Stimulated activated CD4-positive, alpha-beta T cell treated with anti-CD3 and anti-CD28 coated beads, TNF-alpha, amount 100 ng/mL, for 48 hours (primary cell): ENCODE measurements at places on chromosomes 5 and 9.

DNA sequence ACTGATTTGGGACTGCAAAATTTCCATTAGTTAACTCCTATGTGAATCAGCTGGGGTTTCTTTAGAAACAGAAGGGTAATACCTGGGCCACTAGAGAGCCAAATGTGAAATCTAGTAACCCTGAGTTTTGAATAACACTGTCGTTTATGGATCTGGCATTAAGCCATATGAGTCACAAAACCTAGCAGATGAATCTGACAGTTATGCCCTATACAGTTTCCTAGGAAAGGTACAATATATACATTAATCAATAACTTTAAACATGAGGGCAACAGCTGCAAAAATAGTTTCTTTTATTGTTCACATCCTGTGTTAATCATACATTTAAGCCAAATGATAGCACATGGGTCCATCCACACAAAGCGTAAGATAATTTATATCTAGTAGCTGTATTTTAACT lies 56.9 kb downstream of the PAM start:
- DNase-seq = no peak

DNA sequence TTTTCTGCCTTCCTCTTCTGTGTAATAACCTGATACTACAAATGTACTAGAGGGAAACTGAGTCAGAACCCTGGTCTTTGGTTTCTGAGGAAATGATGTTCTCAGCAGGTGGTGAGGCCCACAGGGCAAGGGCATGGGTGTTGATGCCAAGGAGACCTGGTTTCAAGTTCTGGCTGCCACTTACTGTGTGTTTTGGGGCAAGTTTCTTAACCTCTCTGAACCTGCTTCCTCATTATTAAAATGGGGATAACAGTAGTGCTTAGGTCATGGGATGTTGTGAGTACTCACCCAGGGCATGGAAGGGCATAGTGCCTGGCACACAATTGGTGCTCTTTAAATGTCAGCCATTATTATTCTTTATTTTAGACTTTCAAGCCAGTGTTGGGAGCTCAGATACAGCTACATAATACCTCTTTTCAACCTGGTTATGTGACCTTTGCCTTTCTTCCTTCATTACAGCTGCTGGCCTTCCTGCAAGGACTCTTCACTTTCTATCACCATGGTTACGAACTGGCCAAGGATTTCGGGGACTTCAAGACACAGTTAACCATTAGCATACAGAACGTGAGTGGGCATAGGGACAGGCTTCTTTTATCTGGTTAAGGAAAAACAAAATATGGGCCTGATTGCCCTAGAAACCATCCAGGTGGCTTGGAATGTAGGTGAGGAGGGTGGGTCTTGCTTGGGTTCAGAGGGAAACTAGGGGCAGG lies 131.5 kb downstream of the ARHGAP26 start:
- DNase-seq = no peak

- DNase-seq = no peak
These were observed 1336.1 kb upstream of the CDH9 start for GRCh38 chr5:28374492-28374967.

- no peak for DNase-seq
These were observed 64.4 kb downstream of the PLCXD3 start for GRCh38 chr5:41445937-41446563.

DNA sequence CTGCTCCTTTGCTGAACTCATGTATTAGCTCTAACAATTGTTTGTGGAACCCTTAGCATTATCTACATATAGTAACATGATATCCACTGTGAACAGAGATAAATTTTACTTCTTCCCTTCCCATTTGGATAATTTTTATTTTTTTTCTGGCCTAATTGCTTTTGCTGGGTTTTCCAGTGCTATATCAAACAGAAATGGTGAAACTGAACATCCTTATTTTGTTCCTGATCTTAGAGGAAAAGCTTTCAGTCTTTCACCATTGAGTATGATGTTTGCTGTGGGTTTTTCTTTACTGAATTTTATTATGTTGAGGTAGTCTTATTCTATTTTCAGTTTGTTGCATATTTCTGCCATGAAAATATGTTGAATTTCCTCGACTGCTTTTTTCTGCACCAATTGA lies 44.8 kb upstream of the STARD4 start:
- DNase-seq = no peak

GRCh38 chr5:112931473-112931872 lies 9.4 kb upstream of the REEP5 start:
- DNase-seq = no peak

- DNase-seq = no peak
These were observed 66.1 kb upstream of the STK32A start for GRCh38 chr5:147168578-147169327.

GRCh38 chr9:133456409-133456808 lies 3.4 kb upstream of the CACFD1 start:
- no peak for DNase-seq

DNA sequence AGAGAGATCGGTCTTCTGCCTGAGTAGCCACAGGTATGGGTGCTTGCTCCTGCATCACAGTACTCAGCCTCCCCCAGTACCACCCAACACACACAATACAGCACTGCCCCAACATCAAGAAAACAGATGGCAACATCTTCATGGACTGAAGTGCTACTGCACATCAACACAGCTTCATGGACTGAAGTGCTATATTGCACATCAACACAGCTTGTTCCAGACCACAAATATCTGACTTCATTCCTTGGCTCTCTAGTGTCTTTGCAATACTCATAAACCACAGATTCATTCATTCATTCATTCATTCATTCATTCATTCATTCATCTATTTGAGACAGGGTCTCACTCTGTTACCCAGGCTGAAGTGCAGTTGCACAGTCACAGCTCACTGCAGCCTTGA lies 31.1 kb upstream of the PCA3 start:
- no peak for DNase-seq

DNA sequence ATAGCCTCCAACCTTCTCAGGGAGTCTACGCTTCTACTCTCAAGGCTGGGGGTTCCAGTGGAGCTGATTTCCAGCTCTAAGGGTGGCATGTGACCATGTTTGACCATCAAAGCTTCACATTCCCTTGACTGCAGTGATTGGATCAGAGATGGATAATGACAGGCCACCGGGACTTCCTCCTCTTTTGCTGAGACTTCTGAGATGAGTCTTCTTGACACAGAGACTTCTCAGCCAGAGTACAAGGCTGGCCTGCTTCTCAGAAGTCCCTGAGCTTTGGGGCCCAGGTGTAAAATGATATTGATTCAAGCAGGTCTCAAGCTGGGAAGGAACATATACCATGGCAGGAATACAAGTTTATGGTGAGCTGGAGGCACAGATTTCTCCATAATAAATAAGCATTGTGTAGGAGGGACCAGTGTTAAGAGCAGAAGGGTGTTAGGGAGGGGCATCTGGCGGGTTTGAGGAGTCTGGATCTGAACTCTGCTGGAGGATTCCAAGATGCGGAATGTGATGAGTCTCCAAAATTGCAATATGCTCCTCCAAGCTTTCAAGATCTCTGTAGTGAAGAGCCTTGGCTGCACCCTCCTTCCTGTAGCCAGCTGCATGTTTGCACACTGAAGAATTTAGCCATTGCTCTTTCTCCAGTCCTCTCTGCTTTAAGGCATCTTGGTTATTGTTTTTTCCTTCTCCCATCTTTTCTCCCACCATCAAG lies 41.7 kb upstream of the HSD17B4 start:
- DNase-seq = no peak

- no peak for DNase-seq
These were observed 56.7 kb downstream of the PIK3R1 start for GRCh38 chr5:68272289-68272688.

GRCh38 chr9:120913647-120914264 lies 12.8 kb downstream of the TRAF1 start:
- no peak for DNase-seq

- no peak for DNase-seq
These were observed 7.7 kb downstream of the ENTPD8 start for GRCh38 chr9:137433349-137433915.

GRCh38 chr5:101811466-101811865 lies 484.6 kb downstream of the SLCO4C1 start:
- DNase-seq = no peak

DNA sequence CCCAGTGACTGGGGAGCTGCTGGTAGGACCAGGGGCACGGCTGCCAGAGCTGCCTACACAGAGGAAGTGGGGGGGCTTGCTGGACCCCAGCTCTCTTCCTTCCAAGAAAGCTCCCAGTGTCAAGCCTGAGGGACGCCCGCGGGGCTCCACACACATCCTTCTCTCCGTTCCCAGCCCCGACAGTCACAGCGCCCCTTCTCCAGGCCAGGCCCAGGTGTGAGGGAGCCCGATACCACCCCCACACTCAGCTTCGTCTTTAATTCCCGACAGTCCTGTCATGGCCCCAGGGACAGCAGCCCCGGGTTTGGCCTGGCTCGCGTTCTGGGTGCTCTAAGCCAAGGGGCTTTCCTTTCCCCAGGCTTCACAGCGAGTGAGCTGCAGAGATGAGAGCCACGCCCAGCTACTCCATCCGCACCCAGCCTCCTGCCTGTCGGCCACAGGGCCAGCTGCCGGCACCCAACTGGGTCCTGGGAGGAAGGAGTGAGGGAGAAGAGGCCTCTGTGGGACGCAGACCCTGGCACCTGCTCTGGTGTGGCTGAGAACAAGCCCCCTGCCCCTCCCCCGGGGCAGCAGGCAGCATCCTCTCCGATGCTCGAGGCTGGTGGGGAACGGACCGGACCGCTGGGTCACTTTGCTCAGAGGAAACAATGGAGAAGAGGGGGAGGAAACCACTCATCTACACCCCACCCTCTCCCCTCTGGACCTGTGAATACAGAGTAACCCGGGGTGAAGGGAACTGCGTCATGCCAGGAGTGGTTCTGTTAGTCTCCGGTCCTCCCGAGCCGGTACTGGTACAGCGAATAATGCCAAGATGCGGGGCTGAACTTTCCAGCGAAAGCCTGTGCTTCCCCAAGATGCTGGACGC lies 53.9 kb upstream of the PHYKPL start:
- no peak for DNase-seq

DNA sequence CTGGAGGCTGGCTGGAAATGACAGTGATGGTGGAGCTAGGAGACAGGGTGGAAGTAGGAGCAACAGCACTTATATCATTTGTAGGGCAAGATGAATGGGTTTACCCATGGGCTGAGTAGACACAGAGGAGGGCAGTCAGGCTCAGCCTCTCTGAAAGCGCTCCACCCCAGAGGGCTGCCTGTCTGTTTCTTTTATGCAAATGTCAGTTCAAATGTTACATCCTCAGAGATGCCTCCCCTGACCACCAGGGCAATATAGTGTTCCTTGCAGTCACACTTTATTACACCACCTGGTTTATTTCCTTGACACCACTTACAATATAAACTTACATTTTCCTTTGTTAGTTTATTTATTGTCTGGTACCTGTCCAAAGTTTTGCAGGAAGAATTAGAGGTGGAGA lies 159.5 kb upstream of the IL12B start:
- DNase-seq = no peak

DNA sequence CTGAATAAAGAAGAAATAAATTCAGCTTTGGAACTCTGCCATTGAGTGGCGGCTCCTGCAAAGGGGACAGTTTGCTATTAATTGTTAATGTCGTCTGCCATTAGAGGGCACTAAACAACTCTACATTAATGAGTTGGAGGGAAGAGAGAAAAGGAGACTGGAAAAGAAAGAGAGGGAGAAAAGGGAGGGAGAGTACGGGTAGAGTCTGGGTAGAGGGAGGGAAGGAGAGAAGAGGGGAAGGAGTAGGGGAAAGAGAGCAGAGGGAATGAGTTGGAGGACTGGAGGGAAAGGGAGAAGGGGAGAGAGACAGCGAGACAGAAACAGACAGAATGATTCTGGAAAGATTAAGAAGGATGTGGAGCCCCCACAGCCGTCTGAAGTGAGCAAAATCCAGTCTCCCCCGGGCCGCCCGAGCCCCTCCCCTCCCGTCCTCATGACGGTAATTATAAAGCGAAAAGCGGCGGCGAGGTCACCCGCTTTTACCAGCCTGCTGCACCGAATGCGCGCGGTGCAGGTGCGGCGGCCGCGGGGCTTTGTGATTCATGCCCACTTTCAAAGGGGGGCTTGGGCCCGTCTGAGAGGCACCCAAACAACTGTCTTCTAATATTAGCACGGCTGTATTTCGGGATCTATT lies 1.9 kb upstream of the FST start:
- DNase-seq = no peak

- no peak for DNase-seq
These were observed 77.6 kb downstream of the CD180 start for GRCh38 chr5:67119010-67119409.

DNA sequence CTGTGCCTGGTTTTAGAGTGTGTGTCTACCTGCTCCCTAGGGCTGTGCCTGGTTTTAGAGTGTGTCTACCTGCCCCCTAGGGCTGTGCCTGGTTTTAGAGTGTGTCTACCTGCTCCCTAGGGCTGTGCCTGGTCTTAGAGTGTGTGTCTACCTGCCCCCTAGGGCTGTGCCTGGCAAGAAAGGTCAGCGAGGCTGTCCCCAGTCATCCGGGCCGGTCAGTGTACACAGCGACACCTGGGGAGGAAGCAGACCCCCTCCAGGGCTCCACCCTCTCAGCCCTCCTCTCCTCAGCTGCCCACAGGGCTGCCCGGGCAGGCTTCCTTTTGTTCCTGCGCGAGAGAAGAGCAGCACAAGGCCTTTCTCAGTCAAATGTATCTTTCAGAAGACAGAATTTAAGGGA lies 4.1 kb downstream of the NRARP start:
- DNase-seq = no peak

DNA sequence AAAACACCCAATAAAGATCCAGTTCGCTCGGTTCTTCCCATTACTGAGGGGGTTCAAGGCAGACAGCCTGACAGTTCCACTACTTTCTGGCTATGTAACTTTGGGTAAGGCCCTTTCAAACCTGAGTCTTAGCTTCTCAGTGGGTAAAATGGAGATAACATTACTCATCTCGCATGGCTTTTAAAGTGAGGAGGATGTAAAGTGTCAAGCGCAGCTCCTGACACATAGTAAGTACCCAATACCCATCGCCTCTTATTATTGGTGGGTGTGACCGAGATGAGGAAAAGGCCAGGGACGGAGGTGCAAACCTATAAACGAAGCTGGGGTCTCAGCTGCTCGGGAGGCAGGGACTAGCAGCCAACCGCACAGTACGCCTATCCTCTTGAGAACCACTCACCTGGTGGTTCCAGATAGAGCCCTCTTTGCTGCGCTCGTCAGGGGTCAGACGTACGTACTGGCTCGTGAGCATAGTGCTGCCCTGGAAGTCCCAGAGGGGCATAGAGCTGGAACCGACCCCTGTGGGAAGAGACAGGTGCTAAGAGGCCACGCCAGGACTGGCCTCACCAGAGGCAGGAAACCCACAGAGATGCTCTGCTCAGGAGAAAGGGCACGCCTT lies 584 bp downstream of the LMAN2 start:
- no peak for DNase-seq

- DNase-seq = no peak
These were observed 356.5 kb upstream of the TUSC1 start for GRCh38 chr9:26034786-26035185.

DNA sequence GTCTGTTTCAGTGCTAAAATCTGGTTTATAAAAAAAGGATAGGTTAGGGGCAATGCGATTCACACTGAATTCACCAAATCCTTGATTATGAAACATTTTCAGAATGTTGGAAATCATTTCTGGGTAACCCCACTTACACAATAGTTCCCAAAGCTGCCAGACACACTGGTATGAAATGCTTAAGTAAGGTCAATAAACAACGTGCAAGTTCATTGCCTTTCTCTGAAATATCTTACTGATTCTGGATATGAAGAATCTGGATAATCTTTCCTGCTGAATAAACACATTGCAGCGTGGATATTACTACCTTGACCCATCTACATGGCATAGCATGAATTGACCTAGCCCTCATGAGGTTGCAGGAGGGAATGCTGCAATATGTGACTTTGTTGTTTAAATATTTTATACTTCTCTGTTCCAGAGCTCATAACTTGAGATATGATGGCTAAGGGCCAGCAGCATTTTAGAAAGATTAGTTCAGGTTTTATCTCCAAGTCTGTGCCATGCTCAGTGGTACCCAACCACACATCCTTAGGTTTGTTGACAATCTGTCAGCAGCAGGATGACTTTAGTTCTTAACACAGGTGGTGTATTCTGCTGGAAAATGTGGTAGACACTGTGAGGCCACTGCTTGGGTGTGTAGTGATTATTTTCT lies 121.0 kb downstream of the NREP start:
- DNase-seq = no peak
